ENCODE measurements at places on chromosomes 7 and 10. TPM values are rescaled to one million over a fixed set of nuclear protein-coding genes. Genes with fewer than 3 reads are reported as not detected.

The ANKRD61 gene
- total RNA-seq = 0.24 TPM

The BBS9 gene
- total RNA-seq = 11.1 TPM

The GNAT3 gene
- not detected for total RNA-seq

The CYP26A1 gene
- total RNA-seq = not detected

The AMPH gene
- total RNA-seq = not detected

The STAMBPL1 gene
- 22.3 TPM for total RNA-seq

- no peaks in the 10 kb centered on the region for H3K4me1 ChIP-seq
- no peak overlapping the region for H3K4me3 ChIP-seq
- H3K36me3 ChIP-seq = no peaks in the 10 kb centered on the region
- no peak for DNase-seq
- no peaks in the 10 kb centered on the region for H3K27me3 ChIP-seq
Measured at GRCh38 chr10:118977835-118978234, 51.7 kb upstream of the NANOS1 start.

GRCh38 chr10:33739031-33739430, 404.6 kb upstream of the NRP1 start:
- no peak for DNase-seq
- no peak overlapping the region for H3K27ac ChIP-seq
- H3K36me3 ChIP-seq = no peaks in the 10 kb centered on the region
- no peaks in the 10 kb centered on the region for H3K27me3 ChIP-seq
- no peaks in the 10 kb centered on the region for H3K4me1 ChIP-seq
- H3K4me3 ChIP-seq = no peak overlapping the region

DNA sequence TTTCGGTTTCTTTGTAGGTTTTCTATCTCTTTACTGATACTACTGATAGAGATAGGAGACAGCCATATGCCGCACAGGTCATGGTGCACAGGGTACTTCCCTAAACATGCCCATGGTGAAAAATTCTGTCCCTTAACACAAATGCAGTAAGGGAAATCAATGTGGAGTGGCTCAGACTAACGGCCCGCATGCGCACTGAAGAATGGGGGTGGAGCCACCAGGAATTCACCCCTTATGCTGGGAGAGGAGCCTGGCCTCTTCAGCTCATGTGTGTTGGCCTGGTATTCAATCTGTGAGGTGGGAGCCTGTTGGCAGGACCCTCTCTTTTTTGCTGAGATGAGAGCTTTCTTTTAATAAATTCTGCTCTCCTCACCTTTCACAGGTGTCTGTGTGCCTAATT, 8.4 kb upstream of the URGCP start:
- H3K4me1 ChIP-seq = no peaks in the 10 kb centered on the region
- DNase-seq = no peak
- no peak overlapping the region for H3K27ac ChIP-seq
- H3K36me3 ChIP-seq = no peaks in the 10 kb centered on the region
- H3K27me3 ChIP-seq = no peaks in the 10 kb centered on the region
- no peak overlapping the region for H3K4me3 ChIP-seq

- H3K4me1 ChIP-seq = no peaks in the 10 kb centered on the region
- no peak overlapping the region for H3K4me3 ChIP-seq
- no peak for DNase-seq
- H3K27me3 ChIP-seq = no peaks in the 10 kb centered on the region
Measured at GRCh38 chr7:72706521-72706920, 121.5 kb downstream of the TYW1B start.

DNA sequence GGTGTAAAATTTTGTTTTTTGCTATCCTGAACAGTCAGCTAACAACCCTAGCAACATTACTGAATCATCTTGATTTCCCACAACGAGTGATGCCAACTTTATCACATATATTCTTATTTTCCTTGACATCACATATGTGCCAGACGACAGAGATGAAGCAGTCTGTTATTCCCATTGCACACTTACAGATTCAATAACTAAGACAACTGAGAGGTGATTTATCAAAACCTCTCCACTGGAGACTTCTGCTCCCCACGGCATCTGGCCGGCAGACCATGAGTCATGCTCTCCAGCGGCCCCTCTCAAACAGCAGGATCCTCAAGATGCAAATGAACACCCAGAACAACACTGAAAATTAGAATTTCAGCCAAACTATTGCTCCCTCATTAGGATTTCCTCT, 57.1 kb downstream of the AMPH start:
- H3K4me1 ChIP-seq = no peaks in the 10 kb centered on the region
- no peaks in the 10 kb centered on the region for H3K27me3 ChIP-seq
- H3K4me3 ChIP-seq = no peak overlapping the region
- no peak for DNase-seq
- H3K36me3 ChIP-seq = no peaks in the 10 kb centered on the region

- no peak overlapping the region for H3K27ac ChIP-seq
- no peaks in the 10 kb centered on the region for H3K36me3 ChIP-seq
- H3K4me3 ChIP-seq = no peak overlapping the region
- H3K4me1 ChIP-seq = no peaks in the 10 kb centered on the region
Measured at GRCh38 chr10:97032624-97033023, 153.1 kb downstream of the SLIT1 start.

DNA sequence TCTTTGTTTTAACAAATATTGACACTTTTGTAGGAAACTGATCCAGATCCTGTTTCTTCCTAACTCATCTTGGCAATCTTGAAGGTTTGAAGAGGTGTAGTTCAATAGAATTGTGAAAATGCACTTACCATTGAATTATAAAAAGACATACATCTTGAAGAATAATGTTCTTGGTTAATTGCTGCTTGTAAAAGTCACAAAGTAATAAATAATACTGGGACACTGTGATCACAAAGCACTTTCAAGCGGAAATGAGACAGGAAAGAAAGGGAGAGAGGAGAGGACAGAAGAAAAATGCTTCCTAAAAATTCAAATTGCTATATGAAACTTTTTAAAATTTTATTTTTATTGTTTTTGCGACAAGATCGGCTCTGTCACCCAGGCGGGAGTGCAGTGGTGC, 15.2 kb upstream of the NFE2L3 start:
- H3K27ac ChIP-seq = no peak overlapping the region
- H3K36me3 ChIP-seq = no peaks in the 10 kb centered on the region
- DNase-seq = no peak
- H3K4me3 ChIP-seq = no peak overlapping the region
- H3K27me3 ChIP-seq = no peaks in the 10 kb centered on the region

- no peak overlapping the region for H3K27ac ChIP-seq
- no peaks in the 10 kb centered on the region for H3K27me3 ChIP-seq
- no peaks in the 10 kb centered on the region for H3K36me3 ChIP-seq
- DNase-seq = no peak
- H3K4me1 ChIP-seq = no peaks in the 10 kb centered on the region
Measured at GRCh38 chr7:74334030-74334429, 44.8 kb downstream of the CLIP2 start.

DNA sequence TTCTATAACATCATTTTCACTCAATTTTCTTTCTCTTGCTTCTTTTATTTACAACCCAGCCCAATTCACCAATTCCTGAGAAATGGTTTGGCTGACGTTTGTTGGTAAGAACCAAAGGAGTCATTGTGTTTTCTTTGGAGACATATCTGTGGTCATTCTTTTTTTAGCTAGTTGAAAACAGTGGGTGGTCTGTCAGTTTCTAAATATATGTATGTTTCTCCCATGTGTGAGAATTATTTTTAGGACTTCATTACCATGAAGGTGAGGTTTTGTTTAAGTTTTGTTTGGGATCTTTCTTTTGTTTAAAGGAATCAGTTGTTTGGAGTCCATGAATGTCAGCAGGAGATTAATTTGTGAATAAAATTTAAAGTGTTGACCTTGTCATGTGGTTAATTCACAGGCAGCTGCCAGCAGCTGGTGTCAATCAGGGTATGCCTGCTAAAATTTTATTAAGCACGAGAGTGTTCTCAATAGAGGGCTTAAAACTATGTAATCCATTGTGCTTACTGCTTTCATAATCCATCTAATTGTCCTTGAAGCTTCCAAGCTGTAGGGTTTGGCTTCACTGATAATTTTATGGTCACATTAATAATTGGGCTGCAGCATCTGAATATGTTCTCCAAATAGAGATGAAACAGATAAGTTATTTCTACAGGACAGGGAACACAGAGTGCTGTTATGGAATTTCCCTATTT, 38.7 kb downstream of the INSYN2A start:
- H3K4me1 ChIP-seq = no peaks in the 10 kb centered on the region
- no peaks in the 10 kb centered on the region for H3K27me3 ChIP-seq
- DNase-seq = no peak
- H3K36me3 ChIP-seq = no peaks in the 10 kb centered on the region

Data from CD8-positive, alpha-beta memory T cell (primary cell).